ENCODE measurements at places on chromosomes 3 and 15. TPM values are rescaled to one million over a fixed set of nuclear protein-coding genes. Genes with fewer than 3 reads are reported as not detected.

Gene C2CD4A
- total RNA-seq, result 0.17 TPM

Gene CFAP44
- total RNA-seq, result 1.5 TPM

Gene C15orf62
- 0.03 TPM for total RNA-seq

Gene SI
- total RNA-seq, result not detected

Gene KCNAB1
- total RNA-seq, result not detected

Gene P2RY13
- total RNA-seq, result not detected

Gene SYNPR
- total RNA-seq, result not detected

Gene FOXB1
- not detected for total RNA-seq

Gene ANKRD63
- total RNA-seq, result 0.40 TPM

Gene TP63
- 0.18 TPM for total RNA-seq

Gene CMTM8
- 14.7 TPM for total RNA-seq

Gene GOLGA6L10
- total RNA-seq, result 0.50 TPM

Gene CCR9
- total RNA-seq, result not detected

Gene MOBP
- total RNA-seq, result 0.02 TPM

Gene GOLGB1
- total RNA-seq, result 14.1 TPM

Gene ALDH1L1
- total RNA-seq, result 0.36 TPM

Gene DPPA4
- not detected for total RNA-seq

Gene FANCD2OS
- not detected for total RNA-seq

Gene TMED3
- total RNA-seq, result 154 TPM

Gene KBTBD8
- 0.44 TPM for total RNA-seq

Gene ALDH1A2
- total RNA-seq, result 0.15 TPM

Gene NOX5
- total RNA-seq, result 0.24 TPM

Gene WDR72
- 8.3 TPM for total RNA-seq

Gene TTC21A
- 2.8 TPM for total RNA-seq

Gene CCDC13
- total RNA-seq, result 0.26 TPM

Gene LSMEM2
- not detected for total RNA-seq

Gene TRPM1
- not detected for total RNA-seq

Gene STRIT1
- not detected for total RNA-seq

Gene ETV5
- 24.5 TPM for total RNA-seq

Gene CAMK2N2
- total RNA-seq, result 1.4 TPM

Gene AP2M1
- 301 TPM for total RNA-seq

Gene PLS1
- 11.1 TPM for total RNA-seq

Gene UCN2
- 5.9 TPM for total RNA-seq

Gene CTXN2
- not detected for total RNA-seq

Gene PRSS50
- not detected for total RNA-seq

Gene CLDN11
- total RNA-seq, result 0.15 TPM

Gene EPHB3
- 0.21 TPM for total RNA-seq

Gene DZIP3
- 3.6 TPM for total RNA-seq

Gene ST6GAL1
- 3.9 TPM for total RNA-seq

Gene SHISA5
- 129 TPM for total RNA-seq

Gene SERINC4
- 0.09 TPM for total RNA-seq

Gene LARP6
- total RNA-seq, result 46.3 TPM

Gene PLSCR5
- total RNA-seq, result not detected

Gene SLC15A2
- 0.12 TPM for total RNA-seq

Gene RASGRP1
- total RNA-seq, result 0.40 TPM

Gene CGNL1
- 0.55 TPM for total RNA-seq

Gene TUSC7
- not detected for total RNA-seq

Gene CCR8
- total RNA-seq, result not detected

Gene ACP3
- total RNA-seq, result not detected

Gene SLC12A1
- total RNA-seq, result not detected

Gene SERP1
- 99.8 TPM for total RNA-seq

Gene SLC51A
- not detected for total RNA-seq

Gene SETD2
- 17.4 TPM for total RNA-seq

Gene TTLL3
- 5.5 TPM for total RNA-seq
